ENCODE measurements at places on chromosomes 12 and 14. TPM values are rescaled to one million over a fixed set of nuclear protein-coding genes. Genes with fewer than 3 reads are reported as not detected.

DNA sequence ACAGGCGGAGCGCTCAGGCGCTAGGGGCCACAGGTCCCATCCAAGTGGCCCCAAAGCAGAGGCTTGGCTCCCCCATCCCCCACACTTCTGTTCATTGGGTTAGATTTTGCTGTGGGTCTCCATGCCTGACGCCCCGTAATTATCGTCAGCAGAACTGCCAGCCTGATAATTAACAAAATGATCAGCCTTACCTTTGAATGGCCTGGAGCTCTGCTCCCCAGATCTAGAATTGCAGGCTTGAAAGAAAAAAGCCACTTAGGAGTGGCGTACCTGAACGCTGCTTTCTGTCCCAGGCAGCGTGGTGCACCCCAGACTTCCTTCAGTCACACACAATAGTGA, 28.7 kb upstream of the LRP1-AS start:
- no peak for DNase-seq
- peaks cover 38% of the 10 kb centered on the region for H3K36me3 ChIP-seq
- peaks cover 37% of the 10 kb centered on the region for H3K4me1 ChIP-seq
- H3K27me3 ChIP-seq, result peaks cover 22% of the 10 kb centered on the region
- 0 out of 2 replicates have a peak overlapping the region, but pooled peaks have one; percentile 57 for H3K27ac ChIP-seq
- H3K4me3 ChIP-seq, result no peak overlapping the region

DNA sequence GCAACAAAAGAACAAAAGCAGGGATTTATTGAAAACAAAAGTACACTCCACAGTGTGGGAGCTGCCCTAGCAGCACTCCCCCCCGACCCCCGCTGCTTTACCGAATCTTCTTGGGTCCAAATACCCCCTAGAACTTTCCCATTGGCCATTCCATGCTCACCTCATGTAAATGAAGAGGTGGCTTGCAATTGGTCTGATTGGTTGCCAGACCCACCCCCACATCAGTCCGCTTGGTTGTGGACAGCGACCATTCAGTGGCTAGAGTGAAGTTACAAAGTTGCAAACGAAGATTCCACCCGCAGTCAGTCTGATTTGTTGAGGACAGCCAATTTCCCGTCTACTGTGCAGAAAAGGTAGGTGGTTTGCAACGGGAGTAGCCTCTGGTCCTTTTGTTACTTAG, 3.9 kb downstream of the STYX start:
- H3K27me3 ChIP-seq, result no peaks in the 10 kb centered on the region
- H3K36me3 ChIP-seq, result peaks cover 27% of the 10 kb centered on the region
- no peak overlapping the region for H3K27ac ChIP-seq
- DNase-seq, result no peak
- peaks cover 42% of the 10 kb centered on the region for H3K4me1 ChIP-seq
- H3K4me3 ChIP-seq, result no peak overlapping the region

DNA sequence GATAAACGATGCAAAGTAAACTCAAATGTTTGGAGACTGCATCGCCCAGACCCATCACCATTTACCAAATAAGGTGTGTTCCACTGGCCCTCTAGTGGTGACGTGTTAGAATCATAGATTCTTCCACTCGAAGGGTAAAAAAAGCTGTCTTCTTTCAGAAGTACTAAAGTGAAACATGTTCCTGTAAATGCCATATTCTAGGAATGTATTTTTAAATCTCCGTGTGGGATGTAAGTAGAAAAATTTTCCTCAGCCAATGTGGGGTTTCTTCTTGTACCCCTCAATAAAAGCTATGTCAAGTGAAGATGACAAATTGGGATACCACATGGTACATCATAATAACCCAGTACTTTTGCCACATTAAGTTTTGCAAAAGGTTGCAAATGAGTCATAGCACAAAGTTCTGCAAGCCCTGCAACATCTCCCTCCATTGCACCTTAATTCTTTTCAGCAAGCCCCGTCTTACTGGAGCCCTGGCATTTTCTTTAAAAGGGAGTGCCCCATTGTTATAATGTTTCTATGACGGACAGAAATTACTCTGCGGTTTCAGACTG, 100.8 kb downstream of the CCER1 start:
- no peak overlapping the region for H3K4me3 ChIP-seq
- peaks cover 7% of the 10 kb centered on the region for H3K4me1 ChIP-seq
- no peaks in the 10 kb centered on the region for H3K36me3 ChIP-seq
- DNase-seq, result peak; percentile 16
- H3K27me3 ChIP-seq, result peaks cover 2% of the 10 kb centered on the region

PYGL gene
- total RNA-seq, result 37.5 TPM

DNA sequence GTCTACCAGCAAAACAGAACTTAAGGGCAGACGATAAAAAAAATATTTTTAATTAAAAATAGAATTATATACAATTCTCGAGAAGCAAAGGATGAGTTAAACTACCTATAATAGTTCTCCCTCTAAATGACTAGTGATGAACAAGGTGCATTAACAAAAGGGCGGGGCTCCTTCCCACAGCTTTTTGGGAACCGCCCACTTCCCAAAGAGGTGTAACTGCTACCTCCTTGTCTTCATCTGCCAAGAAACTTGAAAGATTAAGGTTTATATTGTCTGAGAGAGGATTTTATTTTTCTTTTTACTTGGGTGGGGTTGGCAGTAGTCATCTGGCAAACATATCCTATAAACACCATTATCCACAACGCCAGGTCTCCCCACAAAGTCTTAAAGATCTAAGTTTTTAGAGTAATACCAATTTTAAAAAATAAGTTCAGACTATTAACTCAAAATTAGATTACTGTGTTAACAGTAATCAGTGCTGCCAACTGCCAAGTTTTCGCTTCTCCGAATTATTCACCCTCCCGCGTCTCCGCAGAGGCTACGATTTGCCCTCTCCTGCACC, 938 bp downstream of the RALGAPA1 start:
- no peaks in the 10 kb centered on the region for H3K36me3 ChIP-seq
- peaks cover 24% of the 10 kb centered on the region for H3K4me1 ChIP-seq
- peak overlapping the region; percentile 80 for H3K27ac ChIP-seq
- DNase-seq, result no peak

GRCh38 chr12:68263366-68263765, 10.0 kb upstream of the IL22 start:
- no peak overlapping the region for H3K4me3 ChIP-seq
- H3K27ac ChIP-seq, result no peak overlapping the region
- H3K4me1 ChIP-seq, result peaks cover 39% of the 10 kb centered on the region
- H3K27me3 ChIP-seq, result peaks cover 15% of the 10 kb centered on the region

- H3K4me3 ChIP-seq, result peak overlapping the region; percentile 94
- peaks cover 17% of the 10 kb centered on the region for H3K4me1 ChIP-seq
- peaks cover 2% of the 10 kb centered on the region for H3K27me3 ChIP-seq
- no peaks in the 10 kb centered on the region for H3K36me3 ChIP-seq
Measured at GRCh38 chr14:37172936-37173614, 669 bp upstream of the SLC25A21 start.

DNA sequence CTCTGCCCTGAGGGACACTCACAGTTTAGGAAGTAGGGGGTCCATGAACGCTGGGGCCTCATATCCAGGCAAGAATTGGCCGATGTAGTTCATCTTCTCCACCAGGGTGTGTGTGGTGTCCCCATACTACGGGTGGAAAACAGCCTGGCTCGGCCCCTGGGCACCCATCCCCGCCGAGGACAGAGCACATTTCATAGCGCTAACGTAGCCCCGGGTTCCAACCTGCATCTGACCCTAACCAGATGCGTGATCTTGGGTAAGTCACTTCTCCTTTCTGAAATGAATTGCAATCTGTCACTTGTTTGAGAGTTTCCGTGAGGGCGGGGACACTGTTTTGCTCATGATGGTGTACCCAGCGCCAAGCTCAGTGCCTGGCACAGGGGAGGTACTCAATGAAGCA, 9.0 kb downstream of the HPD start:
- H3K36me3 ChIP-seq, result no peaks in the 10 kb centered on the region
- H3K4me3 ChIP-seq, result no peak overlapping the region
- no peak for DNase-seq

DNA sequence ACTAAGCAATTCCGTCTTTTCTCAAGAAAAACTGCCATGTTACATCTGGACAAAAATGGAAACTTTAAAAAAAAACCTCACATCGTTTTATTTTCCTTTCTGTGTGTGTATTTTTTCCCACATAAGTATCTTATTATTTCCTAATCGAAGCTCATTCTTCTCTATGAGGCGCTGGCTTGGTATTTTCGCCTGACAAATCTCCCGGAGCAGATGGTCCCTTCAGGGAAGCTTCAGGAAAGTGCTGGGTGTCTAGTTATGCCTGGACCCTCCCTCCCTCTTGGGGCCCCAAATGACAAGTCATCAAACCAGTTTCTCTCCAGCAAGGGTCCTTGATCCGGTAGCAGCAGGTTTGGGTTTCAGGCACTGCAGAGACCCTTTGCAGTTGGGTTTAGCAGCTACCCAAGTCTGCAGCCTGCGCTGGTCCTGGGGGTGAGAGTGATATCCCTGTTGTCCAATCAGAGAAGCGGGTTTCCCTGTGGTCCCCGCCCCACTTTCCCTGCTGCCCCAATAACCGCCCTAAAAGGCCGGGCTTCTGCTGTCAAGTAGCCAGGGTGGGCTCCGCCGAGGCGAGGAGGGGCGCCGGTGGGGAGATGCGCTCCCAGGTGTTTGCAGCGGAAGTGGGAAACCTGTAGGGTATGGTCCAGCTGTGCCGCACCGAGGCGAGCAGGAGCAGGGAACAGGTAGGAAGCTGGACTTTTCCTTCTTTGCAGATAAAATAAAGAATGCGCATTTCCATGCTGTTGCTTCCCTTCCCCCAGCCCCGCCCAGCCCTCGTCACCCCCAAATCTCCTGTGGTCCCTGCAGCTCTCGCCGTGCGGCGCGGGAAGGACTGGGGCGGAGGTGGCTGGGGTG, at the start of gene CNTN1:
Gene CNTN1 (plus strand): TSS at position 527 of the 852 bp plus-strand sequence.
- H3K36me3 ChIP-seq, result no peaks in the 10 kb centered on the region
- H3K4me3 ChIP-seq, result no peak within 1 kb of the TSS
- no peak within 1 kb of the TSS for H3K27ac ChIP-seq
